ENCODE measurements at places on chromosomes 5 and 9. TPM values are rescaled to one million over a fixed set of nuclear protein-coding genes. Genes with fewer than 3 reads are reported as not detected.

UQCRQ gene
- polyA plus RNA-seq = 178 TPM

OR1J2 gene
- polyA plus RNA-seq = not detected

ARSI gene
- polyA plus RNA-seq = 9.4 TPM

GRXCR2 gene
- polyA plus RNA-seq = not detected

GRCh38 chr9:136527131-136527530 is 18.7 kb downstream of the NOTCH1 start:
- no peak for DNase-seq

- no peak for DNase-seq
Measured at GRCh38 chr9:125409217-125409636, 147.6 kb downstream of the GAPVD1 start.
